Retinal pigment epithelial cell (primary cell): ENCODE measurements at places on chromosomes 13 and 19.

DNA sequence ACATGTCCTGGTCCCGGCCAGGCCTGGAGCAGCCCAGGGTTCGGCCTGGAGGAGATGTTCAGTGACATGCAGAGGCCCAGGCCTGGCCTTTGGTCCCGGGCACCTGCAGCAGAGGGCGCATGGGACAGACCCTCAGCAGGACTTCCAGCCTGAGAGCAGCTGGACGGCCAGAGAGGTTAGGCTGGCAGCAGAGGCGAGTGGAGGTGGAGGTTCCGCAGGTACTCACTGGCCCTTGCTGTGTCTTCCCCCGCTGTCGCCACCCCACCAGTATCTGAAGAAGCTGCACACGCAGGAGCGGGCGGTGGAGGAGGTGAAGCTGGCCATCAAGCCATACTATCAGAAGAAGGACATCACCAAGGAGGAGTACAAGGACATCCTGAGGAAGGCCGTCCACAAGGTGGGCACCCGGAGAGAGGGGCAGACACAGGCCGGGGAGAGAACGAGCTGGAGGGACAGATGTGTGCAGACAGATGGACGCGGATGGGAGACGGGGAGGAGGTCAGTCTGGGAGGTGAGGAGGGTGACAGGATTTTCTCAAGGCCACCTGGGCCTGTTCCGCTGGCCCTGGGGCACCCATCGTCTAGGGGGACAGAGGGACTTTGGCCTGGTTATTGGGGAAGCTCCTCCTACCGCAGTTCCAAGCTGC is 8.0 kb downstream of the IRF3 start:
- DNase-seq, result no peak

- DNase-seq, result no peak
These were observed 106.5 kb downstream of the TEX26 start for GRCh38 chr13:31038834-31039552.

GRCh38 chr13:46341112-46341711 is 45.8 kb downstream of the RUBCNL start:
- no peak for DNase-seq

DNA sequence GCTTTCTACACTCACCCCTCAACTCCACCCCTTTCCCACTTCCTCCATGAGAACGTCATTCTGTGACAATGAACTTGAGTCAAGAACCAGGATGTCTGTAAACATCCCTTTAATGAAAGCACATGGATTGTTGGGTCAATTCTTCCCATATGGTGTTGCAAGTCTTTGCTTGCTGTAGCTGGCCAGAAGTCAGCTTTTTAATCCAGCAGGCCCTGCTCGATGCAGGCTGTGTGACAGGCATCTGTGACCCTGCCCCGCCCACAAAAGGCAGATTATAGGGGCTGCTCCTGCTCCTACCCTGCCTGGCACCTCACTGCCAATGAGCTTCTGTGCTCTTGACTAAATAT is 78.0 kb downstream of the STARD13 start:
- DNase-seq, result no peak

GRCh38 chr13:102721800-102722231 is 27.0 kb upstream of the METTL21C start:
- no peak for DNase-seq

DNA sequence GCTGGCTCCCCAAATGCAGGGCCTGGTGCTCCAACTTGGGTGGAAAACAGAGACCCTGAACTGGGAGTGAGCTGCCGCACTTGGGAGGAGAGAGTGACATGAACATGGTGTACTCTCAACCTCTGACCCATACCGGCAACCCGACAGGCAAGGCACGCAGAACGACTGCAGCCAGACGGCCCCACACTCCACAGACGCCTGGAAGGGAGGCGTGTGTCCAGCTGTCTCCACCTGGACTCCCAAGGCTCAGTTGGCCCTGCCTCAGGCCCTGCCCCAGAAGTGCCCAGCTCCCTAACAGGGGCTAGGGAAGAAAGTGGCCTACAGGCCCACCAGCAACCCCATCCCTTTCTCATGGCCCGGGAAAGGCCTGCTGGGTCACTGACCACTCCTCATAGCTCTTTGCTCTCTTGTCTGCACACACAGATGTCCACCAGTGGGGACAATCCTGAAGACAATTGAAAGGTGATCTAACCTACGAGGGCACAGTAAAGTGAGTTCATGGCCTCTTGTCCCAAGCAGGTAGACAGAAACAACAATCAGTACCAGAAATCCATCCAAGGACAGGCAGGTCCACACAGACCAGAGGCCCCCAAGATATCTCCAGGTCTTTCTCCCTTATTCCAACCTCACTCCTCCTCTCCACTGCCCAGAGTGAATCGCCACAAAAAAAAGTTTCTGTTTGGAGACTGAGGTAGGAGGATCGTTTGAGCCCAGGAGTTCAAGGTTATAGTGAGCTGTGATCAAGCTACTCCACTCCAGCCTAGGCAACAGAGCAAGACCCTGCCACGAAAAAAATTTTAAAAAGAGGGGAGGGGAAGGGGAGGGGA is 28.2 kb downstream of the ELL start:
- no peak for DNase-seq

GRCh38 chr19:4691373-4691772 is 21.2 kb upstream of the MYDGF start:
- DNase-seq, result no peak

GRCh38 chr19:40398417-40399131 is 8.6 kb upstream of the HIPK4 start:
- DNase-seq, result no peak

DNA sequence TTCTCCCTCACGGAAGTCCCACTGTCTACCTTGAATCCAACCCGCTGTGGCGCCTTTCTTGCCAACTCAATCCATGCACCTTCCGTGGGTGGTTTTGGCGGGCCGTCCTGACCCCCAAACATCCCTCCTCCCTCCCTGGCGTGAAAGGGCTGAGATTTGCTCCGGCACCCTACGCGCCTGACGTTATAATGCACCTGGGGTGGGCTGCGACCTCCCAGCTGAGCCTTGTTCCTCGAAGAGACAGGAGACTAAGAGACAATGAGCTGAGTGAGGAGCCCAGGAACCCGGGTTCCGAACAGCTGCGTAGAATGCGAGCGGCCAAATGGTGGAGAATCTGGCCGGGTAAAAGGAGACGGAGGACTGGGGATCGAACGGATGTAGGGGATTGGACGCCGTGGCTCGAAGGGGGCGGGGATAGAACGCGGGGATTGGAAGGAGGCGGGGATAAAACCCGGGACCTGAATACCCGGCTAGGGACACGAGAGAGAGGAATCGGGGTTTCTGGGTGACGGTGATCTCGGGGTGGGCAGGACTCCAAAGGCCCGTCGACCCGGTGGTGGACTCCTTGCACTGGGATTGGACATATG is at the start of gene CPT1C:
Gene CPT1C (plus strand): TSS at position 461 of the 587 bp plus-strand sequence. CDS start 1,137 bp downstream, outside the sequence.
- DNase-seq, result no peak

- peak; percentile 29 for DNase-seq
These were observed 3.1 kb upstream of the C13orf46 start for GRCh38 chr13:113976711-113977684.

DNA sequence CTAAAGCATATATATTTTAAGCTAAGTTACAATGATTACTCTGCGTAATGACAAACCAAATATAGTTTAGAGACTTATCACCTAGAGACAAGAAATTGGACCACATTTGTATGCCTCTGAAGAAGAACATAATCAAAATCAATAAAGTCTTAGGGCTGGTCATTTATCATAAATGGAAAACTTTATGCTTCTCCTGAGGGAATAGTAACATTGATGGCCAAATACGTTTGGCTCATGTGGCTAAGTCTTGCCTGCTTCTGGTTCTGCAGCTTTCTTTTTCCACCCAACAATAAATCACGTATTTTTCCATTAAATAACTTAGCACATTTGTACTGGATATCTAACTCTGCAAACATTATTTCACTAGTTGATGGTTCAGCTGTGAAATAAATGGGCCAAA is 458.4 kb downstream of the SLITRK1 start:
- DNase-seq, result no peak

GRCh38 chr19:4981681-4981958 is 12.7 kb downstream of the KDM4B start:
- no peak for DNase-seq

GRCh38 chr13:99486996-99487395 is 14.3 kb upstream of the TM9SF2 start:
- DNase-seq, result no peak

DNA sequence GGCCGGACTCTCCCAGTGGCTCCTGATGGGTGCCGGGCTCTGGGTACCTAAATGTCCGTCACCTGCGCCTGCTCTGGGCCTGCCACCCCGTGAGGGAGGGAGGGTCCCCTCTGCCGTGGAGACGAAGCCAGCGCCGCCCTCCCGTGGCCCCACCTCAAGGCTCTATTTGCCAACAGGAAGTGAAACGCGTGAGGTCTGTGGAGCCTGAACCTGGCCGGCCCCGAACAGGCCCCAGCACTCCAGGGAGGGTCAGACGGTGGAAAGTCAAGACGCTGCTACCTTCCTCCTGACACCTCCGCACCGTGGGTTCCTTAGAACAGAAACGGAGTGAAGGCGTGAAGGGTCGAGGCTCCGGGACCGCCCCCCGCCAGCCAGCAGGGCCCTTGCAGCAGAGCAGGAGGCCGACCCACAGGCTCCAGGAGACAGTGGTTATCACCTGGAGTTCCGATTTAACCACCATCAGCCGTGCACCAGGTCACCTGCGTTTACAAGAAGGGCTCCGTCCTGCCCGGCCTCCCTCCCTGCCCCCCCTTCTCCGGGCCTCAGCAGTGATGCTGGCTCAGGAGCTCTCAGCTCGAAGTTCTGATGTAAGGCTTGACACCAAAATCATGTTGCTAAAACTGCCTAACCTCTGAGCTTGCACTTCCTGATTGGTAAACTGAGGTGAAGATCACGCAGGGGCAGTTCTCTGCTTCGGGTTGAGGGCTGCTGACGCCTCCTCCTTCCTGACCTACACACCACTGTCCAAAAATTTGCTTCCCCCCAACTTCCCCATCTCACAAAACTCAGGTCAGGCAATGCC is 50.9 kb upstream of the C13orf46 start:
- no peak for DNase-seq

DNA sequence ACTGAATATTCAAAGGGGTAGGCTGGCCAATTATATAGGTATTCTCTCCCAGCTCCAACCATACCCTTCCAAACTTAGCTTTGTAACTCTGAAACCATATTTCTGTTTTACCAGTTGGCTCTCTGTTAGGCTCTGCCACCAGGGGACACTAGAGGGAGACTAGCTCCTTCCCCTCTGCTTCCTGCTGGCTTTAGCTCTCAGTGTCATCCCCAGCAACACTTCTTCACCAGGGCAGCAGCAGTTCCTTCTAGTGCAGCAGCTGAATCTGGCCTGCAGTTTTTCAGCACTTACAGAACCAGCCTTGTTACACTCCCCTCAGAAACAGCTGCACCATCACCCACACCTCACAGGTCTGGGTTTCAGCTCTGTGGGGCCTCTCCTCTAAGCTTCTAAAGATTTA is 51.0 kb upstream of the DOCK9 start:
- DNase-seq, result no peak

DNA sequence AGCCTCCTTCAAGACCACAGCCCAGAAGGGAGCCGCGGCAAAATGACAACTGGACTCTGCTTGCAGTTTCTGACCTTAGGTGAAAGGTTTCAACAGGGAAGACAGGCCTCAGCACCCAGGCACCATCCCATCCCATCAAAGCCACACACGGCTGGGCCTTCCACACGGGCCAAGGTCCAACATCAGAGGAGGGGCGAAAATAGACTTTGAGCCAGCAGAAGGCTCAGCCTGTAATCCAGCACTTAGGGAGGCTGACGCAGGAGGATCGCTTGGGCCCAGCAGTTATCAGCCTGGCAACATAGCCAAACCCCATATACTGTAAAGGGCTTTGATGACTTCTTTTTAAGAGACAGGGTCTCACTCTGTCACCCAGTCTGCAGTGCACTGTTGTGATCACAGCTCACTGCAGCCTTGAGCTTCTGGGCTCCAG is 26.8 kb upstream of the TINCR start:
- no peak for DNase-seq

- no peak for DNase-seq
These were observed 722 bp upstream of the TIMM50 start for GRCh38 chr19:39479916-39480315.
